ENCODE measurements at places on chromosomes 5 and 9.

DNA sequence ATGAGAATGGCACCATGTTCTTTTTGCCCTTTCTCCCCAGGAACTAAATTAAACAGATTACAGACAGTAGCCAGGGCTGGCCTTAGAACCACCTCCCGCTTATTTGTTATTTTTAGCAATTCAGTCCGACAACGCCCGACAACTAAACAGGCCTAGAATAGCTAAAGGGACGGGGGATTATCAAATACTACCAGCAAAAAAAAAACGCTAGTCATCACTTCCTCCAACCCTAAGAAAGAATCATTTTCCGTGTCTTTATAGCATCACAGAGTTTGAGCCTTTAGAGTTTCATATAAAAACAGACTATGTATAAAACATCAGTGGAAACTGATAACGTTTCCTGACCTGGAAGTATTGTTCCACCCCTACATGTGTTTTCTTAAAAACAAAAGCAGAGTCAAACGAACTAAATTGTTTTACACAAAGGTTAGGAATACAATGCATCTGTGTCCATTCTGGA, 35.3 kb downstream of the PFDN1 start:
- DNase-seq: no peak

- DNase-seq: no peak
Observed at GRCh38 chr9:91905991-91906469, 44.0 kb downstream of the ROR2 start.

DNA sequence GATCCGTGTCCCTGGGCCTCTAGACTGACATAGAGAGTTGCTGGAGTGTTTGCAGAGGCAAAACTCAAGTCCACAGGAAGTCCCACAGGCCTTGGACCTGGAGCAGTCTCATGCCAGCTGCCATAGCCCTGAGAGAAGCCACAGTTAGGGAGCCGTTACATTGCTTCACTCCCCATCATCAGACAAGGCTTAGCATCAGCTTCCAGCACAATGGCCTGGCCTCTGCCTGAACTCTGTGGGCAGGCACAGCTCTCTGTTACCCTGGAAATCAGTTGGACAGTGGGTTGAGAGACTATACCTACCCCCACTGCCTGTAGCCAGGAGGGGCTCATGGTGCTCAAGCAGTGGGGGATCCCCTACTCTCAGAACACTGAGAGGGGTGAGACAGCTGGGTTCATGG, 16.2 kb upstream of the C9orf72 start:
- DNase-seq: no peak

DNA sequence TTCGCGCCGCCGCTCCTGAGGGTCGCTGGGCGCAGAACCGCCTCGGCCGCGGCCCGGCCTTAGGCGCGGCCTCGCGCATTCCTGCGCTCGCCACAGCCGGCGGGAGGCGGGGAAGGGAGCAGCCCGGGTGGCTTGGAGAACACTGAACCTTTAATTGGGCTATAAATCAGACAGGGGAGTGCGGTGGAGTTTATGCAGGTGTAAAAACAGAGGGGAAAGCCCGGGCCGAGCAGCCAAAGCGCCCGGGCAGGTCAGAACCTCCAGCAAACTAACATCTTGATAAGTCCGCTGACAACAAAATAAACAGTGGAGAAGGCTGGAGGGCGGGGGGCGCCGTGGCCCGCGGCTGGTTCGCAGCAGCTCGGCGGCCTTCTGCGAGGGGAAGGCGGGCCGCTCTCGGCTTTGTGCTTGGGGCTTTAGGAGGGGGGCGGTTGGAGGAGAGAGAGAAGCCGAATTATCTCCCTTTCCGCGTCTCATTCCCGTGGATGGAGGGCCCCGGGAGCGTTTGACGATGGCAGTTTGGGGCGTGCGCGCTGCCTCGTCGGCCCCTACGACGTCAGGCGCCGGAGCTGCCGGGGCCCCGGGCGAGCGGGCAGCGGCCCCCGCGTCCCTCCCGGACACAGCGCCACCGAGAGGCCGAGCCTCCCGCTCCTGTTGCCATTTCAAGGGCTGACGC, 11.3 kb downstream of the FOXD1 start:
- no peak for DNase-seq

DNA sequence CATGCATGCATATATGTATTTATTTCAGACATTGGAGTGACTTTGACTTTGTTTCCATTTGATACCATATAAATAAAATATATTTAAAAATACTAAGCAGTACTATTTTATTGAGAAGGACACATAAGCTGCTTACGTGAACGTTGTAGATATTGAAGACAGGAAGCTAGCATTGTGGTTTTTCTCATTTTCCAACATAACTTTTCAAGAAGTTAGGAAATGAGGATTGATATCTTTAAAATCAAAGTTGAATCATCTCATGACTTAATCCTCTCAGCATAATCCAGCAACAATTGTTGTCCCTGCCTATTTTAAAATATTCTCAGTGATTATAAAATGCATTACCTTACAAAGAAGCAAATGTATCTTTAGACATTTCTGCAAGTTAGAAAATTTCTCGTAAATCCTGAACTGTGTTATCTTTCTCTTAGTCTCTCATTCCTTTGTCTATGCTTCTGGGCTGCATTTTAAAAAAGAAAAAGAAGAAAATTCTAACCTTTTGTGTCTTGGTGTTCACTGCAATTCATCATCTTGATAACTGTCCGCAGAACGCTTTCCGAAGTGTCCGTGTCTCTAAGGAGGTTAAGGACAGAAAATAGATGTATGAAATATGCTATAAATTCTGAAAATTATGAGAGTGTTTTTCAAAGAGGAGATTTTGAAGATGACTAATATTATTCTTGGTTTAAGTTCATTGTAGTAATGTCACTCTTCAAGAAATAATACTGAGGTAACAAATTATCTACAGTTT, 1089.9 kb upstream of the CDH6 start:
- no peak for DNase-seq

DNA sequence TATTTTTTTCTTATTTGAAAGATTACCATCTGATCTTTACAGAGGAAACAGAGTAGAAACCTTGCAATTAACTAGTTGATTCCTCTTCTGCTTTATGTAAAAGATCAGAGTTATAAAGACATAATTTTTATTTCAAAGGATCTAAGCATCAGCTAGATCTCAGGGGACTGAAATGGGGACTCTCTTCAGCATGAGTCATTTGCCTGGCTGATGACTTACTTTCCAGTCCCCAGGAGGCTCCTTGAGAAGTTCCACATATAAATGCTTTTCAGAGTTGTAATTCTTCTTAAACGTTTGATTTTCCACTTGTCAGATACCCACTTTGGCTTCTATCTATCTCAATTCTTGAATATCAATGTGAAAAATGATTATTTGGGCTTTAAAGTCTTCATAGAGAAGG, 389.4 kb downstream of the RAB3C start:
- no peak for DNase-seq

- DNase-seq: no peak
Observed at GRCh38 chr5:39178171-39178570, 41.2 kb downstream of the FYB1 start.
